NCI-H1048 (cell line): ENCODE measurements at places on chromosomes 1 and 21.

DNA sequence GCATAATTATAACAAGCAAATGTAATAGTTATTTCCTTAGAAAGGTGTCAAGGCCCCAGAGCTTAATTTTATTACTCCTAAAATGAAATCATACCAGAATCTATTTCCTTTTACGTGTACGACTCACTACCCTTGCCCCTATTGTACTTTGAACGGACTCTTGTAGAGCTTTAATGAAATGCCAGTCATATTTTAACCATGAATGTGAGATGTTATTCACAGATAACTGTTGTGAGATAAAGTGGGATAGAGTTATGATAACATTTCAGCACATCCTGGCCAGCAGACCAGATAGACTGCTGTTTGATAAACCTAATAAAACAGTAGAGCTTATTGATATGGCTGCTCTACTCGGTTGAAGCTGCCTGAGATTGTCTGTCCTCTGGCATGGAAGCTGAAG is 500.8 kb upstream of the PBX1 start:
- DNase-seq: no peak

GRCh38 chr1:220368352-220369265 is 96.4 kb upstream of the RAB3GAP2 start:
- no peak for DNase-seq

DNA sequence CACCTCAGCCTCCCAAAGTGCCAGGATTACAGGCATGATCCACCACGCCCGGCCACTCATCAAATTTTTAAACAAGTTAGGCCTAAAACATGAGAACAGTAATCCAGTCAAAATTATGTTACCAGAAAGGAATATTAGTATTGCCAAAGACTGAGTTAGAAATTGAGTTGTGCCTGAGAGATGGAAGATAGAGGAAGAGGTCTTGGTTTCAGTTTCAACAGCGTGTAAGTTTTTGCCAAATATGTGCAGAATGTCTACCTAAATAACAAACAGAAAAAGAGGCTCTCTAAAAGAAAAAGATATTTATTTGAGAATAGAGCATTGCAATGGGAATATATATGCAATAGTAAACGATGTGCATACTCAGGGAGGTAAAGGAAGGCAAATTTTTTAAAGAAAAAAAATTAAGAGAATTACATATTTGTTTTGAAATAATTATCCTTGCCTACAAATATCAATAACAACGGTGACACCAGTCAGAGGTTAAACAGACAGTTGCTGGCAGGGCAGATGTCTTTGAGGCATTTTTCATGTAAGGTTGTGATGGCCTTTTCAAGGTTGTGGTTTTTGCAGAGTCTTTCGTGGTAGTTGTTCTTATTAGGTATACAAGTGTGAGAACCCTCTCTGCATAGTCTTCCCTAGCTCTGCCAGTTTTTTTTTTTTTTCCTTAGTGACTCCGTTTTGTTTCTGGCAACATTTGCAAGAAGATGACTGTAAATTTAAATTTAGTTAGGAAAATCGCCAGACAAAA is 2.2 kb upstream of the CD1B start:
- DNase-seq: no peak

DNA sequence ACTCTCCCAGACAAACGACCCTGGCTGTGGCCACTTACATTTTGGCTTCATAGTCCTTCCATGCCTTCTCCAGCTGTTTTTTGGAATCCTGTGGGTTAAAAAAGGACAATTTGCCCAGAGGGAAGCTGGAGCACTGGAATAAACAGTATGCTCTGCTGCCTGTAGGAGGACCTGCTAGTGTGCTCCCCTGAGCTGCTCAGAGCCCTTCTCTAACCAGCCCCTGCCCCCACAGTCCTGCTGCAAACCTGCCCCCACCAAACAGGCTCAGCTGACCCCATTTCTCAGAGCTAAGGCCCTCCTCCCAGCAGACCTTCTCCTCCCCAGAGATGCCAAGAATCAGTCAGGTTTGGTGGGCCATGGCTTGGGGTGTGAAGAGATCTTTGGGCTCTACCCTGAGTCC is 26.9 kb upstream of the TCEA3 start:
- no peak for DNase-seq

- no peak for DNase-seq
These were observed 600.9 kb downstream of the SMYD3 start for GRCh38 chr1:245906207-245906606.

- DNase-seq: no peak
These were observed 6.6 kb downstream of the TNFRSF8 start for GRCh38 chr1:12069623-12070244.

GRCh38 chr21:42865776-42866160 is 13.6 kb downstream of the WDR4 start:
- DNase-seq: no peak

GRCh38 chr1:15282810-15283474 is 35.9 kb downstream of the FHAD1 start:
- DNase-seq: no peak

- no peak for DNase-seq
These were observed 11.8 kb downstream of the NHLH2 start for GRCh38 chr1:115829023-115829674.

- no peak for DNase-seq
These were observed 127.5 kb downstream of the RNF220 start for GRCh38 chr1:44532567-44532944.

DNA sequence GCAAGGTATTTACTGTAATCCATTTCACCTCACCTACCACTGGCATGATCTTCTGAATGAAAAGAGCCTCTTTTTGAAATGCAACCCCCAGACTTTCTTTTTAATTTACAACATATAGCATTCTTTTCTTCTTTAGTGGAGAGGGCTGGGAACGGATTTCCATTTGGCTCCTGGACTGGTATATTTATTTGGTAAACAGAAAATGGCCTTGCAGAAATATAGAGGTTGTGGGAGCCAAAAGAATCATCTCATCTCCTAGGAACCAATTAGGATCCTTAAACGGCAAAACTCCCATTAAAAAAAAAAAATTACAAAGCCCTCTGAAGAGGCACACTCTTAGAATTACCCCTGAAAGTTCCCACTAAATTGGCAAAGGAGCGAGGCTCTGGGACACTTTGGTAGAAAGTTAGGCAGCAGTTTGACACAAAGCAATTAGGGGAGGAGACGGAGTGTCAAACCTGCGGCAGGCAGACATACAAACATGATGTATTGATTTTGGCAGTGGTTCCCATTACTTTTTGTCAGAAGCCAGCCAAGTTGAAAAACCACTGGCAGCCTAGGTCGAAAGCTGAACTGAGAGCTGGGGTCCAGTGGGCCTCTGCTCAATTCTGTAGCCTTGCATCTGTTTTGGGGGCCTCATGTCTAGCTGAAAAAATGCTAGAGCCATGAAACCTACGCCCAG is 135.1 kb upstream of the MAGI3 start:
- no peak for DNase-seq

GRCh38 chr1:109963864-109964263 is 20.7 kb upstream of the AHCYL1 start:
- DNase-seq: no peak

GRCh38 chr1:43577655-43578542 is 47.2 kb downstream of the PTPRF start:
- no peak for DNase-seq

DNA sequence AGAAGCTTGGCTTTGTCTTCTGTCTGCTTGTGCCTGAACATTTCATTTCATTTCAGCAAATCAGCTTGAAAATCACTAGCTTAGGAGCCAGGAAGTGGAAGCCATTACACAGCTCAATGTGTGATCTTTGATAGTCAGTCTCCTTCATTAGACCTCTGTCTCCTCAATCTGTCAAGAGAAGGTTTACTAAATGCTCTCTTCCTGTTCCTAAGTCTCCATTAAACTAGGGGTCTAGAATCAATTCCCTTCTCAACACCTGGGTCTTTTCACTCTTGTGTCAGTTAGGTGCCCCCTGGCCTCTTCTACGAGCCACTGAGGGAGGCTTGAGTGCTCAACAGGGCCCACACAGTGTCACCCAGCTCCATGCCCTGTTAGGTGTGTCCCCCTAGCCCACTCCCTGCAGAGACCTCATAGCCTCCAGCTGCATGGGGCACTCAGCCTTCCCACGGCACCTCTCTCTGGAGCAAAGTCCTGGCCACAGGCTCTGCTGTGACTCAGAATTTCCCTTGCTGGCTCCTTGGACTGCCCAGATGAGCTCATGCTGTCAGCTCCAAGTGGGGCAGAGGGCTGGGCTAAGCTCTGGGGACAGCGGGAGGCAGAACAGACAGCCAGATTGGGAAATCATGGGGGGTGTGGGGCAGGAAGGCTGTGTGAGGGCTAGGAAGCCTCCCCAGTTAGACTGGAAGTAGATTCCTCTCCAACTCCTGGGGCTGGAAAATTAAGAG is 115.7 kb upstream of the IPO9 start:
- no peak for DNase-seq

DNA sequence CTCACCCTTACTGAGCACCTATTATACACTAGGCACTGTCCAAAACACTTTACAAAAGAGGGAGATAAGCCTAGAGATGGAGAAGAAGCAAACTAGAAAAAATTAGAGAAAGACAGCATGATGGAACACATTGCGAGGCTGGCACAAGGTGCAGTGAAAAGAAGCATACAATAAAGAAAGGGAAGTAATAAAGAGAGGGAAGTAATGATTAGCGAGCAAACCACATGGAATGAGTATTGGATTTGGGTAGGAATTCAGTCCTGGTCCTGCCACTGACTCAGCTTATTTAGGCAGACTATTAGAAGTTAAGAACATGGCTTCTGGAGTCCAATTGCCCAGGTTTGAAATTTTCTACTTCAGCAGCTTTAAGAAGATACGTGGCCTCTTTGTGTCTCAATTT is 32.6 kb upstream of the FNBP1L start:
- no peak for DNase-seq

- no peak for DNase-seq
These were observed 180.2 kb upstream of the RUNX1 start for GRCh38 chr21:35229290-35229689.

GRCh38 chr1:96598416-96599168 is 123.0 kb upstream of the PTBP2 start:
- no peak for DNase-seq

DNA sequence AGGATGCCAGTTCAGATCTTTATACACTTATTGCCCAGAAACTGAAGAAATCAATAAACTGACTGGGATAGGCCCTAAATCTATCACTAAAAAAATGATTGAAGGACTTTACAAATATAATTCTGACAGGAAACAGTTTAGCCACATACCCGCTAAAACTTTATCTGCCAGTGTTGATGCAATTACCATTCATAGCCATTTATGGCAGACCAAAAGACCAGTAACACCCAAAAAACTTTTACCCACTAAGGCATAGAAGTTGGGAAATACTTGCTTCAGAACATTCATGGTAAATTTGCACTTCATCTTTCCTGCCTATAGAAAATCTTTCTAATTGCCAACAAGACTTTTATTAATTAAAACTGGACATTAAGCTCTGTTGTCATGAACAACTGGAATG is 15.0 kb upstream of the GPR25 start:
- DNase-seq: no peak

DNA sequence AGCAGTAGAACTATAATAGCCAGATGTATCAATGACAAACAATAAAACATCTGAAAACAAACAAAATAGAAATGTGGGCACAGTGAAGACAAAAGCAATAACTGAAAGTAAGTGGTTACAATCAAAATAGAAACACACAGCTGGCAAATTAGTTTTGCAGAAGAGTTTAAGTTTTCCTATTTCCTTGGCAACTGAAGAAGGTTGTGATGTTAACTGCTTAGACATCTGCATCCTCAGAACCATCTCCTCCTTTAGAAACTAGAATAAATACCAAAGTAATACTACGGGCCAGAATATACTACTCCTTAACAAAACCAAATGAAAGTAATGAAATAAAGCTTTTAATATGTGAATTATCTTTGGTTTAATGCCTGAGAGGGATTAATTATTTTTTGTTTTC is 605.5 kb downstream of the LTN1 start:
- DNase-seq: no peak

DNA sequence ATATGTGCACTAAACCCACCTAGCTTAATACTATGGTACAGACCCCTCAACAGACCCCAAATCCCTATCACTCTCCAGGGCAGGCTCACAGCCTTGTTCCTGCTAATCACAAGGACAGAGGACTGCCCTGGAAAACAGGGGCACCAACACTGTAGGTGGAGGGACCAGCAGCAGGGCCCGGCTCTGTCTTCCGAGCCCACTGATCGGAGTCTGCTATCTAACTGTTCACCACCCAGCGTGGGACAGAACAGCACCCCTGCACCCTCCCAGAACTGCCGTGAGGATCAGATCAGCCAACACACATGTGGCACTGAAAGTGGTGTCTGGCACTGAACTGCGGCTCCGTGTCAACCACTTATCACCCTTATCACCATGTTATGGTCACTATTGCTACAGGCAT is 6.2 kb downstream of the WDR4 start:
- DNase-seq: no peak

- DNase-seq: no peak
These were observed 28.5 kb upstream of the CASZ1 start for GRCh38 chr1:10824821-10825540.
